HT1080 (cell line): ENCODE measurements at places on chromosomes 16 and 17. TPM values are rescaled to one million over a fixed set of nuclear protein-coding genes. Genes with fewer than 3 reads are reported as not detected.

- DNase-seq: no peak
Observed at GRCh38 chr17:32114536-32114935, 27.8 kb upstream of the RHOT1 start.

DNA sequence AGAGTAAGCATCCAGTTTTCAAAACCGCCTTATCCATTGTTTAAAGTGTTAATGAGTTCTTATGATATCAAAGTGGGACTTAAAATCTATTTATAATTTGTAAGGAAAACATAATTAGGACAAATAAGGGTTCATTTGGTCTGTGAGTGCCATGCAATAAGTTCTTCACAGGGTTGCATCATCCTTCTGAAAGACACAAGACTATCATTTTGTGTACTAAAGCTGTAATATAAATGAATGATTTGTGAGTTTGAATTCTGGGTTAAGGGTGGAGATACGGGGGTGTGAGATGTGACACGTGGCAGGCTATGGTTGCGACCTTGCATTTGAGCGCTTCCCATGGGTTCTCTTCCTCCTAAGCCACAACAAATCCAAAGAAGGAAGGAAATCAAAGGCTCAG lies 6.8 kb downstream of the GAN start:
- no peak for DNase-seq

DNA sequence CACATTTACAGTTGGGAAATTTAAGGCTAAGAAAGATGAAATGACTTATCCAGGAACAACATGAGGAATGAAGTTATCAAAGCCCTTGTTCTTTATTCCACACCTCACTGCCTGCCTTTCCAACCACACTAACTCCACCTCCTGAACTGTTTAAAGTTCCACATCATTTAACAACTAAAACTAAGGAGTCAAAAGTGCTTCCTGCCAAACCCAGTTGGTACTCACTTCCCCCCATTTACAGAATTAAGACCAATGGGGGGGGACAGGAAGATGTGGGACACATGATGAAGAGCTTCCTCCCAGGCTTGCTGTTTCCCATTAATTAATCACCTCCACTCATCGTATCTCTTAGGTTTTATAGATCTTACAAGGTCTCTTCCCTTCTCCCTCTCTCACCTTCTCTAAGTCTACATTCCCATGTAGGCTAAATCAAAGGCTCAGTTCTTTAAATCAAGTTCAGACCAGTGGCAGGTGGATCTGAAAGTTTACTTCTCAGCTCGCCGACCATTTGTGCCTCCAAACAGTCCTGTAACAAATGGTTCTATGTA lies 19.2 kb upstream of the TMEM101 start:
- DNase-seq: no peak

HOXB7 gene
- 12.3 and 17.8 TPM in 2 replicates for total RNA-seq

- DNase-seq: no peak
Observed at GRCh38 chr17:935485-935884, 44.1 kb downstream of the NXN start.

DNA sequence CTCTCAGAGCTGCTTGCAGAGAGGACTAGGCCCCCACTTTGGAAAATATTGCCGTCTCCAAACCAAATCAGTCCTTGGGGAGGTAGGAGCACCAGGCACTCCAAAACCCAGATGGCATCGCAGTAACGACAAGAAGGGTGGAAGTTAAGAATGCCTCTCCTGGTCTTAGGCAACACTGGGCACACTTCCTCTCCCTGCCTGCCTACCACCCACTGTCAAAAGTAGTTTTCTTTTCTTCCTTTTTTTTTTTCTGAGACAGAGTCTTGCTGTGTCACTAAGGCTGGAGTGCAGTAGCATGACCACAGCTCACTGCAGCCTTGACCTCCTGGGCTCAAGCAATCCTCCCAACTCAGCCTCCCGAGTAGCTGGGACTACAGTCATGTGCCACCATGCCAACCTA lies 47.2 kb downstream of the SRL start:
- DNase-seq: no peak

- no peak for DNase-seq
Observed at GRCh38 chr17:16243385-16243784, 26.4 kb downstream of the PIGL start.

DNA sequence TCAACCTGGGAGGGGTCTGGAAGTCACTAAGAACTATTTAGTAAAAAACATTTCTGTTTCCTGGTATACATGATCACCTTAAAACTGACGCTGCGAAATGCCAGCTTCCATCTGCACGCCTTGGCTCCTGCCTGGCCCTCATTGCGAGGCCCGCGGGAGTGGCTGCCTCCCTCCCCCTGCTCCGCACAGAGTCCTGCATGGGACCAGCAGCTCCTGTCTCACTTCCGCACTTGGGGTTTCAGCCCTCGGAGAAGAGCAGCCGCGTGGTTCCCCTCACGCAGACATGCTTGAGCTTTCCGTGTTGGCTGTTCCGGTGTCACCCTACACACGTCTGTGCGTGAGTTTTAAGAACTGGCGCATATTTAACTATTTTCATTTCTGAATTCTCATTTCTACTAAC lies 18.4 kb downstream of the MTHFSD start:
- no peak for DNase-seq

GRIN2A gene
- 0.73 TPM in 1 of 2 replicates, not detected in the other for total RNA-seq

METTL22 gene
- 17.0 and 25.8 TPM in 2 replicates for total RNA-seq

DNA sequence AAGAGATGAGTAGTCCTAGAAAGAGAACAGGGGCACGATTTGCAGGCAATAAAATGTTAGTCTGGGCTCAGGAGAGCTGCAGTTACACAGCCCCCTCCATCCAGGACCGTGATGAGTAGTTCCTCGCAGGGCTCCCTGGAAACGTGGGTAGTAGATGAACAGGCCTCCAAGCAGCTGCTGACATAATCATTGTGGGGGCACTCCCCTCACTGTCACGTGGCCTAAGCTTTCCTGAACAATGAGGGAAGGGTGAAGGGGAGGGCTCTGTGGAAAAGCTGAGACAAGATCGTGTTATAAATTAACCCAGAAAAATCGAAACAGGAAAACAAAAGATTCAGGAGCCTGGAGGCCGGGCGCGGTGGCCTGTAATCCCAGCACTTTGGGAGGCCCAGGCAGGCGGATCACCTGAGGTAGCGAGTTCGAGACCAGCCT lies 1.3 kb upstream of the PER1 start:
- peak; percentile 91 for DNase-seq

- peak; percentile 57 for DNase-seq
Observed at GRCh38 chr17:38883592-38884526, 14.0 kb downstream of the LASP1 start.

DNA sequence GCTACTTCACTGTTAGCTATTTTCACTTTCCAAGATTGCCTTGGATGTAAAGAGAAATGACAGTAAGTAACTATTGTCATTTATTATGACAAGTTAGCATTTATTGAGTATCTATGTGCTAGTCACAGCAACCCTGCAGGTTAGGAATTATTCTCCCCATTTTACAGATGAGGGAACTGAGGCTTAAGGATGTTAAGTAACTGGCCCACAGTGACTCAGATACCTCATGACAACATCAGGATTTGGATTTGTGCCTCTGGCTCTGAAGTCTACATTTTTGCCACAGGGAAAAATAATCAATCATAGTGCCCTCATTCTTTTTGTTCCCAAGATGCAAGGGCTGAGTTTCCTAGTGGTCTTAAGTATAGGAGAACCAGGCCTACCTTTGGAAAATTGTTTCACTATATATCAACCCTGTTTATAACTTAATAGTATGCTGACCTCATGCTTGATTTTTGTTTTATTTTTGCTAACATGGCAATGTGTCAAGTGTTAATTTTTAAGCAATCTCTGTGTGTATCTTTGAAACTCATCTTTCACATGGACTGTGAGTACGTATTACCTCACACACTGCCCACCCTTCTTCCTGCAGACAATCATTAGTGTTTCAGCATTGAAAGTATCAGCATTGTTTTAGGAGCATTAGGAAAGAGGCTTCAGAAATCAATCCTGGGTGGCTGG lies 105.0 kb downstream of the TANGO6 start:
- no peak for DNase-seq

CD300A gene
- not detected in 2 replicates for total RNA-seq

- no peak for DNase-seq
Observed at GRCh38 chr17:41772586-41773189, 13.8 kb downstream of the JUP start.

TP53TG3 gene
- 2.0 and 3.7 TPM in 2 replicates for total RNA-seq

- peak; percentile 27 for DNase-seq
Observed at GRCh38 chr17:75153780-75154194, 525 bp downstream of the JPT1 start.

GRCh38 chr17:6084311-6085161 lies 14.4 kb downstream of the WSCD1 start:
- DNase-seq: no peak

DNA sequence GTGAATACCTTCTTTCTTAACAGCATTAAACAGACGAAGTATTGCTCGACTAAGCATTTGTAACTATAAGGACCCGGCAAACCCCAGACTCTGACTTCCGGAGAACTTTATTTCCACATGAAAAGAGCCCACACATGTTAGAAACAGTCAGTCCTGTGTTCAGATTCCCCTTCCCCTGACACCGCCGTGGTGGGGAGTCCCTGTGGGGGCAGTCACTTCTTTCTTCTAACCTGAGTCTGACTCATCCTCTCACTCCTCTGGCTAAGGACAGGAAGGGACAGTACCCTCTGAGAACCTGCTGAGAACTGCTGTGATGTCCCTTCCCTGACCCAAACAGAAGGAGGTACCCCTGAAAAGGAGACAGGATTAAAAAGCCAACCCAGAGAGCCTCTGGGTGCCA lies 165.1 kb downstream of the XYLT1 start:
- no peak for DNase-seq
